ENCODE measurements at places on chromosomes 2 and 18. TPM values are rescaled to one million over a fixed set of nuclear protein-coding genes. Genes with fewer than 3 reads are reported as not detected.

The COL4A4 gene
- total RNA-seq = 10.9 TPM

The REG3A gene
- total RNA-seq = not detected

GRCh38 chr18:29540548-29540947 lies 1363.6 kb upstream of the CDH2 start:
- no peak for DNase-seq

- DNase-seq = no peak
Observed at GRCh38 chr2:103265521-103265920, 503.7 kb downstream of the TMEM182 start.

- no peak for DNase-seq
Observed at GRCh38 chr2:46198164-46198883, 98.9 kb upstream of the EPAS1 start.

DNA sequence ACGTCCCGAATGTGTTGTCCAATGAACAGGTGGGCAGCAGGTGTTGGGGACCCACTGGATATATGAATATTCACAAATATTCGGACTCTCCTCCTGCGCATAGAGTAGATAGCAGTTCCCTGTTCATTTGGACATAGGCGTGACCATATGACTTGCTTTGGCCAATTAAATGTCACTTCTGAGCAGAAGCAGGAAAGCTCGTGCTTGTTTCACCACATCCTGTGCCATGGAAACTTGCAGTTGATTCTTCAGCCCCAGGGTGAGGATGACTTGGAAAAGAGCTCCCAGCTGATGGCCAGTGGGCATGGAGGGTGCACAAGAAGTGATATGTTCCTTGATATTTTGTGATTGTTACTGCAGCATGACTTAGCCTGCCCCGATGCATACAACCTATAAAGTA lies 52.6 kb downstream of the PTPRM start:
- no peak for DNase-seq

DNA sequence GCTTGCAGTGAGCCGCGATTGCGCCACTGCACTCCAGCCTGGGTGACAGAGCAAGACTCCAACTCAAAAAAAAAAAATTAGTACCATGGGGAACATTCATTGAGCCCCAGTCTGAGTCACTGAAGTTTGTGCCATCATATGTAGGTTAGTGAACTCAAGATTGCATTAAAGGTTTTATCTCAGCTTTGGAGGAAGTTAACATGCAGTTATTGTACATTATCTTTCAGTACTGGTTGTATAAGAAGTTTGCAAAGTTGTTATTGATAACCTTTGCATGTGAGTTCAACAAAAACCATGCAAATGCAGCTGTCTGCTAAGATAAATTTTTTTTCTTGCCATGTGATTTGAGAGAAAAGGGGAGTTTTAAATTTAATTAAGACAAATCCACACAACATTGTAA lies 95.7 kb downstream of the MEIS1 start:
- no peak for DNase-seq

DNA sequence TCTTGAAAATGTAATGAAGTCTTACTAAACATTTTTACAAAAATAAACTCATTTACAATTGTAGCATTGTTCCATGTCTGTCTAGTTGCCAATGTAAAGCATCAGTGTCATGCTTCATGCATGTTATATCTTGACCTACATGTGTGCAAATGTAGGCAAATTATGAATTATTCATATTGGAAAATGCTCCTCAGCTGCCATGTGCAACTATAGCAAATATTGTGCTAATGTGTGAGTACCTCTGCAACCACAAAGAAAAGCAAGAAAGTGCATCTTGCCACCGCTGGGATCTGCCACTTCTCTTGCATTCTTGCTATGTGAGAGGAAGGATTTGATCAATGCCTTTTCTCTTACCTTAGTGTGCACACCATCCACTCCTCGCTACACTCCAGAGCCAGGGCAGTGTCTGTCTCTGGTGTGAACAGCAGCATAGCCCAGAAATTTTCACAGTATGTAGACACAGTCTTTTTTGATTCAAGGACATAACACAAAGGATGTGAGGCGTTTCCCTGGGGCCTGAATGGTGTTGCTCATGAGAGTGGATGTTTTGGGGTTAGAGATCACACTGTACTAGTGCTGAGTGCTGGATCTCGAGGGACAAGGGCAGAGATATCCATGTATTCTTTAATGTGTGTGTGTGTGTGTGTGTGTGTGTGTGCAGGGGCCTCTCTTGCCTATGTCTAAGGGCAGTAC lies 47.6 kb upstream of the HAAO start:
- DNase-seq = no peak

DNA sequence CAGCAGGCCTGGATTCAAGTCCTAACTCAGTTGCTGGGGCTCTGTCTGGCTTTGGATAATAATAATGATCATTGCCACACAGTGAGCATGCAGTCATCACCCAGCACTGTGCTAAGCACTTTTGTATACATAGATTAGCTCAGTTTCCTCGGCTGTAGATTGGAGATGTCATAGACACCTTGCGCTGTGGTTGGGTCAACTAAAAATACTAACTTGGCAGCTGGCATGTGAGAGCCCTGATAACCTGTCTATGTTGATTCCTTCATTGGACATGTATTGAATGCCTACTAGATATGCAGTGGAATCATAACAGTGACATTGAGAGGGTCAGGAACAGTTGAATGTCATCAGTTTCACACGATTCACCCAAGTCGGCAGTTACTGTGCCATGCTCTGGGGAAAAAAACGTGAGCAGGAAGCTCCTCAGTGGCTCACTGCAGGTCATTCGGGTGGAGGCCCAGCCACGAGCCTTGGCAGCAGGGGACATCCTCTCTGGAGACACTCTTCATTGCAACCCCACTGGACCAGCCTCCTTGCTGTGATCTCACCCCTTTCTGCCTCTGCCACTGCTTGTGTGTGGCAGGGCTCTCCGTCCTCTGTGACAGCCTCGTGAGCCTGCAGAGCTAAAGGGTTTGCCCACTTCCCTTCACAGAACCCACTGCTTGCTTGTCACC lies 85.3 kb downstream of the NPAS2 start:
- DNase-seq = no peak
